Liver (tissue), 10 donors: ENCODE measurements at places on chromosomes 2 and 18.

DNA sequence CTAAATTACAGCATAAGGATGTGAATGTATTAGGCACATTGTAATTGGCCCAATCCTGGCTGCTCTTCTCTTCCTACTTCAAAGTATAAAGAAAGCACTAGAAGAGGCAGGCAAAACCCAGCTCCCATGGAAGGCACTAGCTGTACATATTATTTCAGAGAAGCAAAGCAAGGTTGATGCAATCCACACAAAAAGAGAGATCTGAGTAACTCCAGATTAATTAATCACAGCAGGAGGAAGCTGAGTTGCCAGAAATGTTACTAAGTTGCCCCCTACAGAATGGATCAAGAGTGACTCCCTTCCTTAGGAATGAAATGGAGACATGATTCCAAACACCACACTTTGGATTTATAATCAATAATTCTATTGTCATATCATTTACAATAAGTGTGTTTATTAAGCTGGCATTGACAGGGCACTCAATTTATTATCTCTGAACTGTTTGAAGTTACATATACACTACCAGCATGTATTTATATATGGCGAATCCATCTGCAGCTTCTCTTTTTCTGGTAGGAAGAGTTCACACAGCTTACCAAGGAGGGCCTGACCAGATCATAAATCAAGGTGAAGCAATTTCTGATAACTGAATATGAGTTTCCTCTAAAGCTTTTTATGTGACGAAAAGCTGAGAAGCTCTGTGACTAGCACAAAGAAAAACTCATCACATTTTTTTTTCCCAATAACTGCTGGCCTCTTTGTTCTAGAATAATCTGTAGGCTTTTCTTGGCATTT lies 393.1 kb upstream of the LYPD1 start:
- H3K27ac ChIP-seq, result no peak overlapping the region
- H3K4me3 ChIP-seq, result no peak overlapping the region
- no peak for DNase-seq
- no peaks in the 10 kb centered on the region for H3K27me3 ChIP-seq

- no peaks in the 10 kb centered on the region for H3K27me3 ChIP-seq
- H3K4me3 ChIP-seq, result no peak overlapping the region
- no peaks in the 10 kb centered on the region for H3K4me1 ChIP-seq
Measured at GRCh38 chr2:101371636-101372035, 15.7 kb downstream of the CREG2 start.

DNA sequence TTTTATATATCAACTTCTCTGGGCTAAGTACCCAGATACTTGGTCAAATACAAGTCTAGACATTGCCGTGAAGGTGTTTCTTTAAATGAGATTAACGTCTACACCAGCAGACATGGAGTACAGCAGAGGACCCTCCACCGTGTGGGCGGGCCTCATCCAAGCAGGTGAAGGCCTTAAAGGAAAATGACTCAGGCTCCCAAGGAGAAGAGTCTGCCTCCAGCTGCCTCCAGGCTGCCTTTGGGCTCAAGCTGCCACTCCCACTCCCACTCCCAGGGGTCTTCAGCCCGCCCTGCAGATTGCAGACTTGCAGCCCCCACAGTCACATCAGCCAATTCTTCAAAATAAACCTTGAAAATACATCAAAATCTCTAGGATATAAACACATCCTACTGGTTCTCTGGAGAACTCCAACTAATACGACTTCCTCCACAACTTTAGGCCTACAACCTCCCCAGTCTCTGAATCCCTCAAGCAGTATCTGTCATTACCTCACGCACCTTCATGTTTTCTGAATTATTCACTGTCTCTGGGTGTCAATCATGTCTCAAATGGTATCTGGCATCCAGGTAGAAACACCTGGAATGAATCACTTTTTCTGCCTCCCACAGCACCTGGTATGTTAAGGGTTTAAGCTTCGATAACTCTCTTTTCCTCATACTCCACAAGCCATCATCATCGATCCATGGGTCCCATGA lies 6.9 kb downstream of the ITGB1BP1 start:
- H3K36me3 ChIP-seq, result no peaks in the 10 kb centered on the region
- no peaks in the 10 kb centered on the region for H3K4me1 ChIP-seq
- H3K27me3 ChIP-seq, result no peaks in the 10 kb centered on the region
- H3K27ac ChIP-seq, result no peak overlapping the region

DNA sequence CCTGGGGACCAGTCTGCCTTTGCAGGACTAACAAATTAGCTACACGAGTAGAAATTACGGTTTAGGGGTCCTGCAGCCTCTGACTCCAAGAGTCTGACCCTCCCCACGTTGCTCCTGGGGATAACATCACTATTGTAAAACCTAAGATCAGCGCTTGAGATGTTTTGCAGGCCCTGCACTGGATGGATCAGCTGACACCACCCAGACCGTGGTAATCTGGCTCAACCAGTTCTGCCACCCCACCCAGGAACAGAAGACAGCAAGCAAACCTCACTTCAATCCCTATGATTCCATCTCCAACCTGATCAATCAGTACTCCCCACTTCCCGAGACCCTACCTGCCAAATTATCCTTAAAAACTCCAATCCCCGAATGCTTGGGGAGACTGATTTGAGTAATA lies 31.7 kb downstream of the NGEF start:
- no peak overlapping the region for H3K4me3 ChIP-seq
- no peaks in the 10 kb centered on the region for H3K27me3 ChIP-seq
- no peaks in the 10 kb centered on the region for H3K36me3 ChIP-seq

GRCh38 chr2:222802514-222803196 lies 58.2 kb upstream of the ACSL3 start:
- no peak for DNase-seq
- H3K27ac ChIP-seq, result no peak overlapping the region
- no peaks in the 10 kb centered on the region for H3K27me3 ChIP-seq
- H3K36me3 ChIP-seq, result no peaks in the 10 kb centered on the region
- H3K4me3 ChIP-seq, result no peak overlapping the region

DNA sequence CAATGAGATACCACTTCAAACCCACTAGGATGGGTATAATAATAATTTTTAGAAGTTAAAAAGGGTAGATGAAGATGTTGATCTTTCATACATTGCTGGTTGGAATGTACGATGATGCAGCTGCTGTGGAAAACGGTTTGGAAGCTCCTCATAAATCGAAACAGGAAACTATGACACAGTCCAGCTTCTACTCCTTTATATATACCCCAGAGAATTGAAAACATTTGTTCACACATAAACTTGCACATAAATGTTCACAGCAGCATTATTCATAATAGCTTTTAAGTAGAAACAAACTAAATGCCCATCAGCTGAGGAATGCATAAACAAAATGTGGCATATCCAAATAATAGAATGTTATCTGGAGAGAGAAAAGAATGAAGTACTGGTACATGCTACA lies 95.0 kb downstream of the STRADB start:
- H3K4me3 ChIP-seq, result no peak overlapping the region
- no peaks in the 10 kb centered on the region for H3K36me3 ChIP-seq
- no peak for DNase-seq
- H3K27ac ChIP-seq, result no peak overlapping the region
- H3K4me1 ChIP-seq, result no peaks in the 10 kb centered on the region

DNA sequence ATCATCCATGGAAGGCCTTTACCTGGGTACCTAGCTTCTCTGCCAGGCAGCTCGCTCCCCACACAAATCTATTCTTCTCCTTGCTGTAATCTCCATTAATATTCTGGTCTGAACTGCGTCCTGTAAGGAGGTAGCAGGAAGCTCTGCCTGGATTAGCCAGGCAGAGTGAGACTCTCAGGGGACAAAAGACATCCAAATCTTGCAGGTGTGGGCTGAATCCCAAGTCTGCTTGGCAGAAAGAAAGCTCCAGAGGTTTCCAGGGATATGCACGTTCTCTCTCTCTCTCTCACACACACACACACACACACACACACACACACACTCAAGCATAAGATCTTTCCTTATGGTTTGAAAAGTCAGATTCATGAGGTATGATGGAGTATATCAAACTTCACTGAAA lies 66.5 kb downstream of the THNSL2 start:
- no peaks in the 10 kb centered on the region for H3K36me3 ChIP-seq
- no peak for DNase-seq
- no peak overlapping the region for H3K27ac ChIP-seq
- no peaks in the 10 kb centered on the region for H3K4me1 ChIP-seq
- H3K27me3 ChIP-seq, result no peaks in the 10 kb centered on the region
- H3K4me3 ChIP-seq, result no peak overlapping the region

DNA sequence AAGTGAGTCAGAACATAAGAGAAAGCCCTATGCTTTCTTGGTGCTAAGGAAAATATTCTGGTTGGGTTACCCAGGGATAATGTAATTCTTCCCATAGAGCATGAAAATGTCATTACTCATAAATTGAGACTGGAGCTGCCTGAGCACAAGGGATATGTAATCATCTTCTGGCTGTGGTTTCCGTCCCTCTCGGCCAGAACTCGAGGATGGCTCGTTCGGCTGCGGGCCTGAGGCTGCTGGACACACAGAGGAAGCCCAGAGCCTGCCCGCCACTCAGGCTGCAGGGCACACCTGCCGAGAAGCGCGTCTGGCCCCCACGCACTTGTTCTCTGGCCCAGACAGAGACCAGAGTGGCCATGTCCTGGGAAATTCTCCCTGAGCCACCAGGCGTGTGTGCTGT lies 104.9 kb downstream of the ASAP2 start:
- no peak overlapping the region for H3K27ac ChIP-seq
- no peaks in the 10 kb centered on the region for H3K4me1 ChIP-seq
- no peak for DNase-seq

DNA sequence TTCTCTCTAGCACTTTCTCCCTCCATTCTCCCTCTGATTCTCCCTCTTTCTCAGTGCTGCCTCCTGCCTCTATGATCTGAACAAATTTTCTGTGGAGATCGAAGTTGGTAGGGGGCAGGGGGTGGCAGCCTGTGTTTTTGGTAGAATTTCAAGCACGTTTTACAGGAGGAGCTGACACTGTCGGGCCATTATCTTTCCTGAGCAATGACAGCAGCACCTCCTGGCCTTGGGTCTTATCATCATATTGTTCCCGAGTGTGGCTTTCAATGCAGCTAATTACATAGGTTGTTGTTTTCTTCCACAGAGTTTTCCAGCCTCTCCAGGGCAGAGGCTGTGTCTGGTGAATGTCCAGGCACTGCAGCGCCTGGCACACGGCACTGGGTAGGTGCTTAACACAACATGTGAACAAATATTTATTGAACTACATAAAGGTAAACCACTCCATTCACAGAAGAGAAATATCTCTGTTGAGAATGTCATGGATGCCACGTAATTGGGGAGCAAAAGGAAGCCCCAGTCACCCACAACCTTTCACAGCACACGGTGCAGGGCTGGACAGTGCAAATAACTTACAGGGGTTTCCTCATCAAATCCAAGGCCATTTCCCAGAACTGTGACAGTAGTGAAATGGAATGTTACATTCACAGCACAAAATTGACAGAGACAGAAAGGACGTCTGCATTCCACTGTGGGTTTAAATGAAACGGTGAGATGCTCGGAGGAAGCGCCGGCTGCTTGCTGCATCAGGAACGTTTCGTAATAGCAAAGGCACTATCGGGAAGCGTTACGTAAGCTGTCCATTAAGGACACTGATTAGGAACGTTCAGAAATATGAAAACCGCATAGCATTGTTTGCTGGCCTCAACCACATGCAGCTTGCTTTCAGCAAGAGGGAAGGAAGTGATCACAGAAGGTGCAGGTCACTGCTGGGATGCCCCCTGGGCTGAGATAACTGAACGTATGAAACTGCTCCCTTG lies 6.5 kb upstream of the KCNG2 start:
- no peaks in the 10 kb centered on the region for H3K36me3 ChIP-seq
- no peak for DNase-seq
- H3K4me1 ChIP-seq, result peaks cover 2% of the 10 kb centered on the region
- no peak overlapping the region for H3K27ac ChIP-seq

GRCh38 chr2:60523963-60524362 lies 29.5 kb downstream of the BCL11A start:
- no peaks in the 10 kb centered on the region for H3K27me3 ChIP-seq
- no peak overlapping the region for H3K4me3 ChIP-seq
- no peaks in the 10 kb centered on the region for H3K36me3 ChIP-seq
- no peak overlapping the region for H3K27ac ChIP-seq

DNA sequence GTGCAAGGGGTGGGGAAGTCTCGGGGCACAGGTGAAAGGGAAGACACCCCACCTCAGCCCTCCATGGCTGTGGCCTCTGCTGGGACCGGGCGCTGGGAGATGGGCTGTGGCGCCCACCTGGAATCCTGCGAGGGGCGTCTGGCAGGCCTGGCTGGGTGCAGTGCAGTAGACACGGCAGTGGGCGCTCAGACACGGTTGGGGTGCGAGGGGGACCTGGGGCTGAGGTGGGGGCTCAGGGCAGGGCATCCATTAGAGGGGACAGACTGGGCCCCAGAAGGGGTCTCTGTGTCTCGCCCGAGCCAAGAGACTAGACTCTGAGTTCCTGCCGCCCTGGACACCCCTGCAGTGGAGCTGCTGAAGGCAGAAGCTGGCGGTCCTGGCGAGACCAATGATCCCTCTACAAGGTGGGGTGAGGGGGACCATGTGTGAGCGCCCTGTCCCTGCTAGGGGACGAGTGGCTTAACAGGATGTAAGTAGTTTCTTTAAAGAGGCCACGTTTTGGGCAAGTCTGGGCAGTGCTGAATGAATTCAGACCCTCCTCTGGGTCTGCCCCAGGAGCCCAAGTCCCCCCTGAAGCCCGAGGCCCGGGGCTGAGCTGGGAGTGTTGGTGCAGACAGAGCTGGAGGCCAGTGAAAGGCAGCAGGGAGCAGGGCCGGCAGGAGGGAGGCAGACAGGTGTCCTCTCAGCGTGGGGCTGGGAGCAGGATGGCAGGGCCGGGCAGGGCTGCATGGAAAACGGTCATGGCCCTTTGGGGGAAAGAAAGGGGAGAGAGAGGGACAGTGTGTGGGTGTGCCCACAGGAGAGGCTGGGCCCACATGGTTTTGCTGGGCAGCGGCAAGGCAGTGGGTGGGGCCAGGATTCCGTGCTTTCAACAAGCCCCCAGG lies 57.2 kb downstream of the HS6ST1 start:
- no peaks in the 10 kb centered on the region for H3K36me3 ChIP-seq
- H3K27ac ChIP-seq, result no peak overlapping the region

DNA sequence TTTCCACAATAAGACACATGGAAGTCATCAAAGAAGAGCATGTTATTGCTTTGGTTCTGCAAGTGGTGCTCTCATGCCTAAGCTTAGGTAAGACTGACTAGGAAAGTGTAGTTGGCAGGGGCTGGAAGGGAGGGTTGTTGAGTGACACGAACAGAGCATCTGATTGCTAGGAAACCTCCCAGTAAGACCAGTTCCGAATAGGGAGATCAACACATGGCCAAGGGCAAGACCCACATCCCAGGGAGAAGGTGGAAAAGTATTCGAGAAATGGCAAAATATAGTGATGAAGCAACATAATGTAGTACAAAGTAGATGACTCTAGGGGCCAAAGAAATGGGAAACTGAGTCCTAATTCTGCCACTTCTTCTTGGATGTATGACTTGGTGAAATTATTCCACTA lies 33.8 kb upstream of the FMNL2 start:
- no peak overlapping the region for H3K4me3 ChIP-seq
- H3K27ac ChIP-seq, result no peak overlapping the region
- H3K36me3 ChIP-seq, result no peaks in the 10 kb centered on the region
- H3K4me1 ChIP-seq, result no peaks in the 10 kb centered on the region
- H3K27me3 ChIP-seq, result no peaks in the 10 kb centered on the region
- DNase-seq, result no peak

GRCh38 chr2:152062125-152063091 lies 36.4 kb downstream of the CACNB4 start:
- H3K27me3 ChIP-seq, result no peaks in the 10 kb centered on the region
- H3K27ac ChIP-seq, result no peak overlapping the region
- no peak for DNase-seq
- H3K4me1 ChIP-seq, result no peaks in the 10 kb centered on the region

GRCh38 chr2:39246382-39246980 lies 2.7 kb upstream of the CDKL4 start:
- peaks cover 3% of the 10 kb centered on the region for H3K4me1 ChIP-seq
- no peak overlapping the region for H3K27ac ChIP-seq
- no peaks in the 10 kb centered on the region for H3K27me3 ChIP-seq
- H3K4me3 ChIP-seq, result no peak overlapping the region

GRCh38 chr2:190972846-190973245 lies 41.1 kb downstream of the STAT1 start:
- peaks cover 91% of the 10 kb centered on the region for H3K36me3 ChIP-seq
- H3K4me1 ChIP-seq, result no peaks in the 10 kb centered on the region
- H3K27ac ChIP-seq, result no peak overlapping the region
